ENCODE measurements at places on chromosomes 1 and 21.
A peak's percentile ranks its signal among the peaks of the same experiment; 100 is the strongest.

GRCh38 chr21:27721675-27722074 is 754.8 kb upstream of the ADAMTS5 start:
- no peaks in the 10 kb centered on the region for H3K4me1 ChIP-seq
- no peak overlapping the region for H3K4me3 ChIP-seq
- no peaks in the 10 kb centered on the region for H3K27me3 ChIP-seq
- H3K36me3 ChIP-seq: no peaks in the 10 kb centered on the region
- DNase-seq: no peak

- no peaks in the 10 kb centered on the region for H3K4me1 ChIP-seq
- no peaks in the 10 kb centered on the region for H3K27me3 ChIP-seq
- no peak overlapping the region for H3K4me3 ChIP-seq
- H3K36me3 ChIP-seq: no peaks in the 10 kb centered on the region
- no peak overlapping the region for H3K27ac ChIP-seq
Measured at GRCh38 chr1:79188337-79188736, 181.8 kb upstream of the ADGRL4 start.

DNA sequence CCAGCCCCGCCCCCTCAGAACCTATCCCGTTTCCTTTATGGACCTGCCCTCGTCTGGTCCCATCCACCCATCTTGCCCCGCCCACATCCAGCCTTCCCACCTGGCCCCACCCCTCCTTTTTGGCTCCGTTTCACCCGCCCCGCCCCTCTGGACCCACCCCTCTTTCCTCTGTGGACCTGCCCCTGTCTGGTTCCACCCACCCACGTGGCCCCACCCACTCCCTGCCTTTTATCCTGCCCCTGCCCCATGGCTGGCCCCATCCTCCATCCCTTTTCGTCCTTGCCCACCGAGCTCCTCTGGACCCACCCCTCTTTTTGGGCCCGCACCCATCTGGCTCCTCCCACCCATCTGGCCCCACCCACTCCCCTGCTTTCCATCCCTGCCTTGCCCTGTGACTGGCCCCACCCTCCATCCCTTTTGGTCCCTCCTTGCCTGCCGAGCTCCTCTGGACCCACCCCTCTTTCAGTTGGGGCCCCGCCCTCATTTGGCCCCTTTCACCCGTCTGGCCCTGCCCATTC is 177.3 kb downstream of the CAMTA1 start:
- peak; percentile 69 for DNase-seq
- no peaks in the 10 kb centered on the region for H3K36me3 ChIP-seq
- H3K4me3 ChIP-seq: no peak overlapping the region
- H3K4me1 ChIP-seq: peaks cover 13% of the 10 kb centered on the region

- H3K36me3 ChIP-seq: no peaks in the 10 kb centered on the region
- H3K27ac ChIP-seq: no peak overlapping the region
- DNase-seq: no peak
- no peaks in the 10 kb centered on the region for H3K4me1 ChIP-seq
- H3K4me3 ChIP-seq: no peak overlapping the region
Measured at GRCh38 chr1:193939585-193939984, 753.2 kb upstream of the B3GALT2 start.

GRCh38 chr1:212364985-212365384 is 49.7 kb downstream of the PACC1 start:
- H3K4me1 ChIP-seq: no peaks in the 10 kb centered on the region
- H3K27ac ChIP-seq: no peak overlapping the region
- H3K36me3 ChIP-seq: no peaks in the 10 kb centered on the region
- DNase-seq: no peak
- H3K4me3 ChIP-seq: no peak overlapping the region
- H3K27me3 ChIP-seq: no peaks in the 10 kb centered on the region

GRCh38 chr21:9008636-9009035 is 1512.7 kb upstream of the TPTE start:
- DNase-seq: peak; percentile 67
- H3K36me3 ChIP-seq: no peaks in the 10 kb centered on the region
- H3K27ac ChIP-seq: no peak overlapping the region
- no peaks in the 10 kb centered on the region for H3K4me1 ChIP-seq

All from sigmoid colon (tissue), 7 donors.